Muscle of leg (tissue), 16 donors: ENCODE measurements at places on chromosomes 3 and 15.

DNA sequence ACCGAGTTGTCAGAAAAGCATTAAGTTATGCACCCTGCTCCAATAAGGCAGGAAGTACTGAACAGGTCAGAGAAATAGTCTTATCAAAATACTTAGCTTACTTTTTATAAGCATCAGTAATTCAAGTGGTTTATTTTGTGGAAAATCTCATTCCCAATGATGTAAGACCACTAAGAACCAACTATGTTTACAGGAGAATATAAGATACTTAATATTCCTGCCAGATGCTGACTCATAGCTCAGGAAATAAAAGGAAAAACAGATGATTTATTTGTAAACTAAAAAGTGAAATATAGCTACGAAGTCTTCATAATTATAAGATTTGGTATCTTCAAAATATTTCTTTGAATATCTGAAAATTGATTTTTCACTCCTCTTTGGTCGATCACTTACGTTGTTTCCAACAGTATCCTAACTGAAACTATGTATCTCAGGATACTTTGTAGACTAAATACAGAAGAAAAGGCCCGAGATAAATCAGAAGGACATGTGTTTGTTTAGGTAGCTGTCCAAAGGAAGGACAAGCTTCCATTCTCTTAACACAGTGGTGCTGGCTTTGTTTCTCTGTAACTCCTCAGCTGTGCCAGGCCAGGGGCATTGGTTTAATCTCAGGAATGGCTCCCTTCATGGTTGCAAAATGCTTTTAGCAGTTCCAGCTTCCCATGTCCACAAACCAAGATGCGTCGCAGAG, 295.8 kb downstream of the GBE1 start:
- DNase-seq = no peak

GRCh38 chr15:94237903-94238302, 6.5 kb downstream of the MCTP2 start:
- DNase-seq = no peak

DNA sequence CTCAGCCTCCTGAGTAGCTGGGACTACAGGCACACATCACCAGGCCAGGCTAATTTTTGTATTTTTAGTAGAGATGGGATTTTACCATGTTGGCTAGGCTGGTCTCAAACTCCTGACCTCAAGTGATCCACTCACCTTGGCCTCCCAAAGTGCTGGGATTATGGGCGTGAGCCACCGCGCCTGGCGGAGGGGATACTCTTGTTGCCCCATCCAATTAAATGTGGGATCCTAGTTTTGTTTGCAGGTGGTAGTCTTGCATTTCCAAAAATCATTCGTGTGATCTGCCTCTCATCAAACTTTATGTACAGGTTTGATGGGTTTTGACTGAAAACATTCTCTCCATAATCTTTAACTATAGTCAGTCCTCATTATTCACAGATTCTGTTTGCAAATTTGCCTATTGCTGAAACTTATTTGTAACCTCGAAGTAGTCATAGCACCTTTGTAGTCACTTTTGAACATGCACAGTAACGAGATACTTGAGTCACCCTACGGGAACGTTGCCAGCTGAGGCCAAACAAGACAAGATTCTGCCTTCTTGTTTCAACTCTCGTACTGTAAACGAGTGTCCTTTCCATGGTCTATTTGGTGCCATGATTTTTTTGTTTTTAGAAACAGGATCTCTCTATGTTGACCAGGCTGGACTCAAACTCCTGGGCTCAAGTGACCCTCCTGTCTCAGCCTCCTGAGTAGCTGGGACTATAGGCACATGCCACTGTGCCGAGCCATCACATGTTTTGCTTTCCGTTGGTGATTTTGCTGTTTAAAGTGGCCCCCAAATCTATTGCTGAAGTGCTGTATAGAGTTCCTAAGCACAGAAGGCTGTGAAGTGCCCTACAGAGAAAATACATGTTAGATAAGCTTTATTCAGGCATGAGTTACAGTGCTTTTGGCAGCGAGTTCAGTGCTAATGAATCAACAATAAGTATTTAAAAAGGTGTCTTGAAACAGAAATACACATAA, 8.1 kb upstream of the MAPK6 start:
- DNase-seq = no peak

GRCh38 chr3:108008931-108009639, 81.7 kb downstream of the CD47 start:
- DNase-seq = peak; percentile 30

DNA sequence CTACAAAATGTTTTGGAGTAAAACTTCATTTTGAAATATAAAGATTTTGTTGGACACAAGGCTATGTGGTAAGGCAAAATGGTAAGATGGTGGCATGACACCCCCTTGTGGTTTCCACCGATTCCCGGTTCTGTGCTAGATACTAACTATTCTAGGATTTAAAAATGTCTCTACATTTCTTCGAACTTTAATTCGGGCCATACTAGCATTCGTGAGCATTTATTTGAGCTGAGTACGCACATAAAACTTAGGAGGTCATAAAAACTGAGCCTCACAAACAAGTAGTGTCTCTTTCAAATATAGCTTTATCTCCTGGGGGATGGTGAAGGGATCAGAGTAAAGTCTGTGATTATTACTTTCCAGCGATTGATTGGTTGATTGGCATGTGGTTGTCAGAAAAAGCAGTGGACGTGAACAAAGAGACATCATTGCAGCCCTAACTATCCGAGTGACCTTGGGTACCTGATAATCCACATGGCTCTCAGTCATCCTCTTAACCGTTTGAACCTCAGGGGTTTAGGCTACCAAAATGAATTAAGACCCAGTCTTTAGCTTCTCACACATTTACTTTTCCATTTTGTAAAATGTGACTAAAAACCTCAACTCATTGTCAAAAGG, 1.1 kb upstream of the ZNF639 start:
- DNase-seq = peak; percentile 68

GRCh38 chr3:156957715-156958114, 131.6 kb downstream of the LEKR1 start:
- no peak for DNase-seq

- no peak for DNase-seq
These were observed 254.1 kb upstream of the ZNF717 start for GRCh38 chr3:76039431-76039830.

- no peak for DNase-seq
These were observed 252.2 kb upstream of the IGF1R start for GRCh38 chr15:98395974-98396610.

- DNase-seq = no peak
These were observed 368.6 kb upstream of the RBMS3 start for GRCh38 chr3:28912120-28912885.

DNA sequence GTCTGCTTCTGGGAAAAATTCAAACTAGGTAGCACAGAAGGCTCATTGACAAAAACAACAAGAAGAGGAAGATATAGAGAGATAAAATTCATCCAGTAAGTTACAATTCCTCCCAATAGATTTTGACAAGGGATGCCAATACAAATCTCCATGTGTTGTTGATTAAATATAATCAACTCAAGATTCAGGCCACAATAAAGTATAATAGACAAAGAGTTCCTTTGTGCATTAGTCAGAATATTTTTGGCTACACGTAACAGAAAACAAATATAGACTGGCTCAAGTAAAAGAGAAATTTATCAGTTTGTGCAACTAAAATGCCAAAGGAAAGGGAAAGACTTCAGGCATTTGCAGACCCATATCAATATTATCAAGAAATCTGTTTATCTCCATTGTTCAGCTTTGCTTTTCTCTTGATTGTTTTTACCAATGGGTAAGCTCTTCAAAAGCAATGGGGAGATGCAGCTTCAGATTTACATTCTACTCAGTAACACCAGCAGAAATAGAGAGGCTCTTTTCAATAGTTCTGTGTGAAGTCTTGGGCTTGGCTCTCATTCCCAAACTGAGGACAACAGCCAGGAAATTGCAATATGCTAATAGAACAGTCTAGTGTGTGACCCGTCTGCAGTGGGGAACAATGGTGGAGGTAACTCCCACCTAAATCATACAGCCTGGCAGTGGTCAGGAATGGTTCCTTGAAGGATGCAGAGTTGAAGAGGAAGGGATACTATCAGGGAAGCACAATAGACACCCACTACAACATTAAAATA, 77.6 kb upstream of the PROK2 start:
- peak; percentile 55 for DNase-seq

- DNase-seq = no peak
These were observed 280.4 kb downstream of the CD47 start for GRCh38 chr3:107810171-107811071.

- DNase-seq = no peak
These were observed 425.3 kb upstream of the MDFIC2 start for GRCh38 chr3:70737666-70738290.

GRCh38 chr3:127045435-127046045, 62.6 kb downstream of the PLXNA1 start:
- no peak for DNase-seq

GRCh38 chr3:52280050-52280461, 1.6 kb upstream of the WDR82 start:
- DNase-seq = peak; percentile 81

- DNase-seq = no peak
These were observed 253.4 kb downstream of the IGSF11 start for GRCh38 chr3:118781232-118781631.

DNA sequence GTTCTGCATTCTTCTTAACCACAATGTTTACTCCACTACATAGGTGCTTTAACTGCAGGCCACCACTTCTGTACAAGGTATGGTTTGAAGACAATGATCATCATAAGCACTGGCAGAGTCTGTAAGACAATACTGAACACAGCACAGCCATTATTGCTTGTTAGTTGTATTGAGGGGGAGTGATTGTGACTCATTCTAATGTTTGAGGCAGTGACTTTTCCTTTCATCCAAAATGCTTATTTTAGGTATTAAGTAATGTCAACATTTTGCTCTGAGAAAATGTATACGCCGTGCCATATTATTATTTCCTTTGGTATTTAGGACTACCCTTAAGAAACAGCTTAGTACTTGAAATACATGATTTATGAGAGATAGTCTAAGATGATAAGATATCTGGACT, 618.2 kb upstream of the ZNF717 start:
- DNase-seq = no peak

- no peak for DNase-seq
These were observed 439.0 kb upstream of the GOLIM4 start for GRCh38 chr3:168534761-168535160.

GRCh38 chr3:9810433-9810770, 340 bp downstream of the TTLL3 start:
- peak; percentile 65 for DNase-seq

DNA sequence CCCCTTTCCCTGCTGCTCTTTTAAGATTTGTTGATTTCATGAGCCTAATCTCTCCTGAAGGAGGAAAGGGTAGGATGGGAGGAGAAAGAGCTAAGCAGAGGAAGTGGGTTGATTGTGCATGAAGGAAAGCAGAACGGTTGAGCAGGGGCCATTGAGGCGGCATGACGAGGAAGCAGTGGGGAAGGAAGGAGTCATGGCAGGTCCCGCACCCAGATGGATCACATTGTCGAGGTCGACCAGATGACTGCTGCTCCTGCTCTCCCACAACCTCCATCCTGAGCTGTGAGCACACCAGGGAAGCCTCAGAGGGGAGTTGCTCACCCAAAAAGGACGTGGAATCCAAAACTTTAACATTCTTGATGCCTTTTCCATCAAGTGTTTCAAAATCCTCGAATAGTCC, 42.8 kb downstream of the ABTB1 start:
- no peak for DNase-seq

DNA sequence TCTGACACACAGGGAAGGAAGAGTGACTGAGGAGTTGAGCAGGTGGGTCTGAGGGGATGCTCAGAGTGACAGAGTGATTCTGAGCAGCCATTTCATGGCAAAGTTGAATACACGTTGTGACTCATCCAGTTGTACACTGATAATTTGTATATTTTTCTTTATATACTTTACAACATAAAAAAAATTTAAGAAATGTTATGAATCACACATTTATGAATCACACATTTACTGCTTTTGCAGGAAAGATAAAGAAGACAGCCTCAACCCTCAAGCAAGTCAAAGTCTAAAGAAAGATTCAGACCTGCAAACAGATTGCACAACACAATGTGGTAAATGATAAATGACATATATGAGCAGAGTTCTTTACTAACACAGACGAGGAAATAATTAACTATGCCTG, 21.0 kb upstream of the CHMP2B start:
- DNase-seq = no peak

- DNase-seq = no peak
These were observed 123.6 kb upstream of the MLF1 start for GRCh38 chr3:158447408-158447807.

DNA sequence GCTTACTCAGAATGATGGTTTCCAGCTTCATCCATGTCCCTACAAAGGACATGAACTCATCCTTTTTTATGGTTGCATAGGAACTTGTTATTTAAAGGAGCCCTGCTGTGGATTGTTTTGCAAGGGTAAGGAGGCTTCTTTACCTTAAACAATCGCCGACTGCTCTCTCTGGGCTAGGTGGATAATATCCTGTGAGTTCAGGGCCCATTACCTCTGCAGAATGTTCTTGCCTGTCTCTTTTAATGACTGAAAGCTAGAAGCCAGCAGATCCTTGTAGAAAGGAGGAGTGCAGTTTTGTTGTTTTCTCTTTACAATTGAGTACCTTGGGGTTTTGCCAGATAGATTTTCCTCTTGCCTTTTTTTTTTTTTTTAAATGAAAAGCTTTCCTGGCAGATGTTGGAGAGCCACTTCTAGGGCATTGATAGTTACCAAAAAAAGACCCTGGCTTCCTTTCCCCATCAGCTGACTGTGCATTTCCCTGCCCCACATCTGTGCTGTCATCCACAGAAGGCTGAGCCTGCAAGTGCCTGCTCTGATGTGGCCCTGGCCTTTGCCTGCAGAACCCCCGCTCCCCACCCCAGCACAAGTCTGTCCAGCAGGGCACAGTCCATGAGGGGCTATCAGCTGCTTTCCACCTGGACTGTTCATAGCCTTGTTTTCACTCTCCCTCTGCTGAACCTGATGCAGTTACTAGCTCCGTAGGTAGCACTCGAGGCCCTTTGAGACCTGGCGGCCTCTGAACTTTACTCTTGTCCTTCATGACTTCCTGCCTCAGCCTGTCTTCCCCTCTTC, 113.1 kb downstream of the CHCHD6 start:
- peak; percentile 78 for DNase-seq

DNA sequence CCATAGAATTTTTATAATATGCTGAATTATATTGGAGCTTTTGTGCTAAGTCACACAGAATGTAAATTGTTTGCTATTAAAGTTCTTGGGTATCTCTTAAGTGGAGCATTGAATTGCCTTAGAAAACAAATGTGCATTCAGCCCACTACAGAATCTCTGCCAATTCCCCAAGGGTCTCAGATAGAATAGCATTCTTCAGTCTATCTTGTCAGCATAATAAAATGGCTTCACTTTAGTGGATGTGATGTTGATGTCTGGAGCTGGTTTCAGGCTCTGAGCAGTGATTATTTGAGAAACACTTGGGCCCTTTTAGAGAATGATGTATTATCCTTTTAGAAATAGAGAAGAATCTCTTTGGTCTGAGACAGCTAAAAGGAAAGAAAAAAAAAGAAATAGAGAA, 45.2 kb downstream of the LRCH3 start:
- no peak for DNase-seq

GRCh38 chr3:21140785-21141184, 610.2 kb downstream of the ZNF385D start:
- DNase-seq = no peak

DNA sequence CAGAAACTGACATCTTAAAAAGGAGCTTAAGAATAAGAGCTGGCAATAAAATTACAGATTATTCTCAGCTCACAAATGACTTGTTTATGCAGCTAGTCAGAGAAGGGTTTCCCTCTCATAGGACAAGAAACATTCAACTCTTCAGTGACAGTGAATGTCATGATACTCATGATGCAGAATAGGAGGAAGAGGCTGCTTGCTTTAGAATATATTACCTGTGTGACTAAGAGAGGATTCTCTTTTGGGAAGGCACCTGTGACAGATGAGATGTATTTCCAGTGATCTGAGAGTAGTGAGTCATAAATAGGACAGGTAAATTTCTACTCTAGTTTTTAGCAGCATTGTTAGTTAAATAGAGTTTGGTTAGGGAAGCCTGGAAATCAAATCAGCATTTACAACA, 39.9 kb downstream of the RASA2 start:
- no peak for DNase-seq
